ENCODE measurements at places on chromosomes 6 and 20. TPM values are rescaled to one million over a fixed set of nuclear protein-coding genes. Genes with fewer than 3 reads are reported as not detected.

GRCh38 chr20:38985603-38986170, 23.5 kb downstream of the DHX35 start:
- DNase-seq, result no peak

- no peak for DNase-seq
Observed at GRCh38 chr6:14542670-14543366, 425.2 kb downstream of the CD83 start.

GRCh38 chr6:93679836-93680235, 260.5 kb upstream of the EPHA7 start:
- no peak for DNase-seq

DNA sequence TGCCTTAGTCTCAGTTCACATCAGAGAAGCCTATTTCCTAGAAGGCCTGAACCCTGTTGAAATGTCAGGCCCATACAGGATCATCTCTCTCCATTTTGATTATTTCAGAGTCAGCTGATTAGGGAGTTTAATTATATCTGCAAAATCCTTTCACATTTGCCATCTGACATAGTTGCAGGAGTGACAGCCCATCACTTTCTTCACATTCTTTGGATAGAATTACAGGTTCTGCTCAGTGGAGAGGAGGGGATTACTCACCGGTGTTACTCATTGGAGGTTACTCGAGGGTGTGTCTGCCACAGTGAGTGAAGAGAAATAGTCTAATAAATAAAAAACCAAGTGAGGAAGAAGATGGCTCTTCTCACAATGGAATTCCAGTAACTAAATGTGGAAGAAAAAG, 216.8 kb downstream of the TMEM242 start:
- DNase-seq, result no peak

The RSPH4A gene
- total RNA-seq, result not detected
